ENCODE measurements at places on chromosomes 3 and 15.

DNA sequence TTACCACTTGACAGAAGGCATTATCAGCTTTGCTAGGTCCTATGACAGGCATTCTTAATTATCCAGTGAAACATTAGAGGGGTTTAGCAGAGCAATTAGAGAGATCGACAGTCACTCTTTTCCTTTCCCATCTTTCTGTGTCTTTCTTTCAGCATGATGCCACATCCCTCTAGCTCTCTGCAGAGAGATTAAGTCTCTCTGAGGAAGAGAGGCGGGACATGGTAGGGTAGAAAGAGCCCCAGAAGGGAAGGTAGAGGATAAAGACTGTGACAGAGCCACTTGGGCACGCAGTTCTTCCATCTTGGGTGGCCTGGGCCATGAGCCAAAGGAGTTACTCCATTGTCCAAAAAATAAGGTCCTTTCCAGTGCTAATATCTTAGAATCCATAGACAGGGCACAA lies 55.8 kb downstream of the HHLA2 start:
- DNase-seq, result no peak

DNA sequence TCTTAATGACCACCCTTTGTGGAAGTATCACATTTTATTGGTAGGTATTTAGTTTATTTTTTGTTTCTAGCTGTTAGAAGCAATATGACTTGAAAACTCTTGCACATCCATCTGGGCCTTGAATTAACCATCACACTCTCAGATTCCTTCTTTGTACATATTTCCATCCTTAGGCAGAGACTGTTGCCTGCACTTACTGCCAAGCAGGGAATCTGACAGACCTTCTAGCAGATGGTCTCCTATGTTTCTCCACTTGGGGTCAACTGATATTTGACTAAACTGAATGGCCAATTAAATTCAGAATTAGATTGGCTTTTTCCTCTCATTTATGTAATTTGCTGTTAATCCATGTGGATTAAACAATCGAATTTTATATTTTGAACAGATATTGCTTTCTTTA lies 324.9 kb upstream of the TGFBR2 start:
- no peak for DNase-seq

- DNase-seq, result peak; percentile 42
Observed at GRCh38 chr3:193030276-193030675, 112.6 kb upstream of the MB21D2 start.

GRCh38 chr15:88648357-88649214 lies 9.8 kb downstream of the ISG20 start:
- peak; percentile 46 for DNase-seq

- DNase-seq, result no peak
Observed at GRCh38 chr15:99732751-99733267, 428 bp downstream of the LYSMD4 start.

DNA sequence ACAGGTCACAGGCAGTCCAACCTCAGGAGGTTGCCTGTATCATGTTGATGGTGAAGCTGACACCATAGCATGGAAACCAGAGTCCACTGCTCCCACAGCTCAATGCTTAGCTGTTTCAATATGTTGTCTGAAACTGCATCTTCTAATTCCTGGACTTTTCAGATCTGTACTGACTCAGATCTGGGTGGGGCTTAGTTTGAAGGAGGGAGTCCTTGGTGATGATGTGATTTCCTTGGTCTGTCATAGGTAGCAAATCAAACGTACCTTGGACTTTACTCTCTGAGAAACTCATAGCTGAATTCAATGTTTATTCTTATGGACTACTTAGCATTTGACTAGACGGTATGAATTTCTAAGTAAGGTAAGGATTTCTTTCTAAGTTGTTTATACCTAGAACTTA lies at the start of gene HHLA2:
HHLA2 (plus strand) TSS at position 310 of the 400 bp plus-strand sequence. CDS start 55,266 bp downstream, outside the sequence.
- peak; percentile 13 for DNase-seq

DNA sequence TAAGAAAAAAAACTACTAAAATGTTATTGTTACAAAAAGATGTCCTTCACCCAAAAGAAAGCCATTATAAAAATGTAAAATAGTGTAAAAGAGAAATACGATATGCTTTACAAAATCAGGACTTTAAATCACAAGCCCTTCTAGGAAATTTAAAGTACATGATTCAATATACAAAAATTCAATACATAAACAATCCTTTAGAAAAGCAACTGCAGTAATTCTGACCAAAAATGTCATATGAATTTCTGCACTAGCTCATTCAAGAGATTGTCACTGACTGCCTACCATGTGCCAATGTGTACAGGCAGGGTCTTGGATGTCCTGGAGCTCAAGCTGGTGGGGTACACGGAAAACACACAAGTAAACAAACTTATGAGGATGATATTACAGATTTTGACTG lies 2.5 kb downstream of the MORC1 start:
- peak; percentile 6 for DNase-seq

- peak; percentile 88 for DNase-seq
Observed at GRCh38 chr3:106811376-106811775, 565.9 kb upstream of the CCDC54 start.

DNA sequence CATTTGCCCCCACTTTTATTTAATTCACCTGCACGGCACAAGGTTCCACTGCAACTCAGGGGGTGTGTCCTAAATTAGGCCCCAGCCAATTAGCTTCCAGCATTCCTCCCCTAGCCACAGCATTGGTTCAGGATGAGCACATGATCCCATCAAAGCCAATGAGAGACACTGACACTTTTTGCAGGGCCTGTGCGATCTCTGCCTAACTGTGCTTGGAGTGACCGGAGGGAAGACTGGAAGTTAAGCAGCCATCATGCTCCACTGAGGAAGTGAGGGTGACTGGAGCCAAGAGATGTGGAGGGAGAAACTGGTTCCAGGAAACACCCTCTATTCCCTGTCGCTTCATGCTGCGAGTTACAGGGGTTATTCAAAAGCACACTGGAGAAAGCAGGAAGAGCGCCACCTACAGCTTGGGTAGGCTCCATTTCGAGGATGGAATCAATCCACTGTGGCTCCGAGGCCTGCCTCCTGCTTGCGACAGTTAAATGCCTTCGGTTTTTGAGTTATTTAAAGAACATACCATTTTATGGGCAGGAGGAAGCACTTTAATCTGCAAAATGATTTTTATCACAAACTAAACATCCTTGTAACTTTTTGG lies 122.2 kb upstream of the WNT5A start:
- no peak for DNase-seq

- no peak for DNase-seq
Observed at GRCh38 chr15:29194866-29195265, 74.8 kb downstream of the NSMCE3 start.

DNA sequence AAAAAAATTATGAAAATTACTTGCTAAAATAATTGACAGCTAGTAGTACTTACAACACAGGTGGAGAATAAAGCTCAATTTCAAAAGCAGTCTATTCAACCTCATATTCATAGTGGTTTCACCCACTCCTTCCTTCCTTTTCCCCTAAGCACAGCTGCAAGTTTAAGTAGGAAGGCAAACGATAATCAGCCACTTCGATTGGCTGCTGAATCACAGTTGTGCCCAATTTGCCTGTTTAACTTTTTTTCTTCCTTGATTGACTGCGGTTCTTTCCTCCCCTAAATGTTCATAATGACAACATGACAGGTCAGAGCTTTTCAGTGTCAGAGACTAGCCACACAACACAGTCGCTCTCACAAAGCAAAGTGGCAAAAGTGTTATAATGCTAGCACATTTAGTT lies 468.0 kb upstream of the GBE1 start:
- DNase-seq, result no peak

DNA sequence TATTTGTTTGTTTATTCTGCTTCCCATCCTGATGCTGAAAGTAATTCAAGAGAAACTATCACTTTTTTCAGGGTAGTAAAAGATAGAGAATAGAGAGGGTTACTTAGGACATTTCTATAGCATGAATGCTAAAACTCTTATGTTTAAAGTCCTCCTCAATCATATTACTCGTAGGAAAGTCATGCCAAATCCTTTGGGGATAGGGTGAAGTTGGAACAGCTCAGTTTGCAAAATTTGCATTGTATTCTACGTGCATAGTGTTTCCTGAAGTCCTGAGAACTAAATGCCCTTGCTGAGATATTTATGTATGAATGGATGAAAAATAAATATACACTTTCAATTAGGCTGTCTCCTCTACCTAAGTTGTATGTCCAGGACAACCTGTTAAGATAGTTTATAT lies 14.6 kb downstream of the PLSCR5 start:
- DNase-seq, result peak; percentile 40

DNA sequence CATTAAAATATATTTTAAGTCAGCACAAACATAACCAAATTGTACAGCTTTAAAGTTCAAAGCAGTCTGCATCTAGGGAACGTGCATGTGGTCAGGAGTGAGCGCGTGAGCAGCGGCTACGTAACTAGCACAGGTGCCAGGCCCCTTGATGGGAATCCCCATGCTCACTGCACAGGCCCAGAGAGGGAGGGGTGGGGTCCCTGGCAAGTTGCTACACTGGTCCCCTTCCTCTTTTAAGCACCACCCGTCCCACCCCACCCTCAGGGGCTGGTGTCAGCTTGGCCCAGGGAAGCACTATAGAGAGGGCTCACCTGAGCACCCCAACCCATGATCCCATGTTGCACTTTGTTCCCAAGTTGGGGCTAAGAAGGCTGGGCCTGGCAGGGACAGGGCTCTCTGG lies 835 bp upstream of the GMPPB start:
- peak; percentile 12 for DNase-seq

DNA sequence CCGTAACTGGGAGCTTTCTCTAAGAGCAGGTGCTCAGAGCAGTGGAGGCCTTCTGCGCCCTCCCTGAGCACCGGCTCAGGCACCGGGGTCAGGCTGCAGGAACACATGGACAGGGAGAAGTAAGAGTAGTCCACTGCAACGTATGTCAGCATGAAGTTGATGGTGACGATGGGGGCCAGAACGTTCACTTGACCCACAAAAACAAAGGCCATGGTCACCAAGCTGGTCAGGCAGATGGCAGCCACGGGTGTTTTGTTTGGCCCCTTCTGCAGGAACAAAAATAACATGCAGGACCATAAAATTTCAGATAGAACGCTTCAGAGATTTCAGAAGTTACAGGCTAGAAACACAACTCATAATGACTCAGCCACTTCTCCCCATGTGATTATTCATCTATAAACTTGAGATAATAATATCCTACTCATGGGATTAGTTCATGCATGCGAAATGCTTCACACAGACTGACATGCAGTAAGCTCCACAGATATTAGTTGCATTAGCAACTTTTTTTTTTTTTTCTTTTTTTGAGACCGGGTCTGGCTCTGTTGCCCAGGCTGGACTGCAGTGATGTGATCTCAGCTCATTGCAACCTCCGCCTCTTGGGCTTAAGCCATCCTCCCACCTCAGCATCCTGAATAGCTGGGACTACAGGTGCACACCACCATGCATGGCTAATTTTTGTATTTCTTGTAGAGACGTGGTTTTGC lies 52.2 kb upstream of the HEG1 start:
- DNase-seq, result peak; percentile 95

GRCh38 chr15:68694111-68694510 lies 115.3 kb downstream of the CORO2B start:
- no peak for DNase-seq

DNA sequence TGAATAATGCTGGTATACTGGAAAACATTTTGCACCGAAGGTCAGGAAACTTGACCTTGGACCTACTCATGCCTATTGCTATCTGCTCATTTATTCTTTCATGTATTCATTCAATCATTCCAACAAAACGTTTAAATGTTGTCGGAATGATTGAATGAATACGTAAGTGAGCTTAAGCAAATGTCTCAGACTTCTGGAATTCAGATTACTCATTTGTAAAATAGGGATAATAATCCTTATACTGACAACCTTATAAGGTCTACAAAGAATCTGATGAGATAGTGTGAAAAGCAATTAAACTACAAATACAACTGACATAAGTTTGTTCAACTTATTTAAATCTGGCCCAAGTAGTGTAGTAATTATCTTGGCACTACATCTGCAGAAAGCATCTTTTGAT lies 288.7 kb downstream of the WDR72 start:
- DNase-seq, result no peak

GRCh38 chr3:169579116-169579710 lies 84.3 kb downstream of the MECOM start:
- no peak for DNase-seq

DNA sequence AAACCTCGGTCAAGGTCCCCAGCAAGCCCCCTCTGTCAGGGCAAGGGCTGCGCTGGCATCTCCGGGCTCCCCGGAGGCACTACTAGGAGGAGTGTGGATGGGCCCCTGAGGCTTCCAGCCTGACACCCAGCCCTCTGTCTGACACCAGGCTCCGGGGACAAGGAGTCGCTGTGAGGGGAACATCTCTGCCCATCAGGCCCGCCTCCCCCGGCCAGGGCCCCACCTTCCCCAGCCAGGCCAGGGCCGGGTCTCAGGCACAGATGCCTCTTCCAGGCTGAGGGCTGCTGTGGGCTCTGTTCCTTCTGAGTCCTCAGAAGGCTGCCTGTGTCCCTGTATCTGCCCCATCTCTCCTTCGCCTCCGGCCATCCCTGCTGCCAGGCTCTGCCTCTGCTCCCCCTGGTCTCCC lies 15.8 kb downstream of the CSPG4 start:
- no peak for DNase-seq

- DNase-seq, result peak; percentile 84
Observed at GRCh38 chr3:194586836-194587235, 46.4 kb downstream of the TMEM44 start.

DNA sequence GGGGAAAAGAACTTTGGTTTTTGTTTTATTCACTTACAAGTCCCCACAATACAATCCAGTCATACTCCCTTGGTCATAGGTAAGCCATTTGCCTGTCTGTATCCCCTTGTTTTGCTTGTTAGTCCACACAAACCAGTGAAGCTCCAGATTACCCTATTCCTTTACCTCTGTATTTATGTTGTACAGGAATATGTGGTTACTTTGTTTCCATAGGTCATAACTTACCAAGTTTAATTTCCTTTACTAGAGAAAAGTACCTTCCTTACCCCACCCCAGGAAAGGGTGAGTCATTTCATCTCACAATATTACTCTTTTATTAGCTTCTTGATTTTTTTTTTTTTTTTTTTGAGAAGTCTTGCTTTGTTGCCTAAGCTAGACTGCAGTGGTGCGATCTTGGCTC lies 113.4 kb upstream of the LRRFIP2 start:
- DNase-seq, result peak; percentile 42

- no peak for DNase-seq
Observed at GRCh38 chr15:101568309-101568708, 78.8 kb upstream of the PCSK6 start.

GRCh38 chr3:169835533-169835932 lies 22.8 kb upstream of the LRRC34 start:
- DNase-seq, result no peak

DNA sequence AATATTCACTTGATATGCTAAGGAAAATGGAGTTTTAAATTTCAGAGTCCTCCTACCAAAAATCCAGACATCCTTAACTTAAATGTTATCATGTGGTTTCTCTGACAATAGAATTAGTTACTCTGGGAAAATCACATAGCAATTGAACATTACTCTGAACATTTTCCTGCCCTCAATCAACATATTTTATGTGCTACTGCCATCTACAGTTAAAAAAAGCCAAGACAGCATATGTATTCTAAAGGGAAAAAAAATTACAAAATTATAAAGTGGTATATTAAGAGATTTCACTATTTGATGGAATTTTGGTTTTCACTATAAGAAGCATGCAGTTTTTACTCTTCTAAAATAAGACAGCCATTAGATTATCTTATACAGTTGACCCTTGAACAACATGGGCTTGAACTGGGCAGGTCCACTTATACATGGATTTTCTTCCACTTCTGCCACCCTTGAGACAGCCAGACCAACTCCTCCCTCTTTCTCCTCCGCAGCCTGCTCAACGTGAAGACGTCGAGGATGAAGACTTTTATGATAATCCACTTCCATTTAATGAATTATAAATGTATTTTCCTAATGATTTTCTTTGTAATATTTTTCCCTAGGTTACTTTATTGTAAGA lies 122.3 kb downstream of the ATP1B3 start:
- peak; percentile 35 for DNase-seq

All from IMR-90 (cell line).